ENCODE measurements at places on chromosomes 4 and X.

DNA sequence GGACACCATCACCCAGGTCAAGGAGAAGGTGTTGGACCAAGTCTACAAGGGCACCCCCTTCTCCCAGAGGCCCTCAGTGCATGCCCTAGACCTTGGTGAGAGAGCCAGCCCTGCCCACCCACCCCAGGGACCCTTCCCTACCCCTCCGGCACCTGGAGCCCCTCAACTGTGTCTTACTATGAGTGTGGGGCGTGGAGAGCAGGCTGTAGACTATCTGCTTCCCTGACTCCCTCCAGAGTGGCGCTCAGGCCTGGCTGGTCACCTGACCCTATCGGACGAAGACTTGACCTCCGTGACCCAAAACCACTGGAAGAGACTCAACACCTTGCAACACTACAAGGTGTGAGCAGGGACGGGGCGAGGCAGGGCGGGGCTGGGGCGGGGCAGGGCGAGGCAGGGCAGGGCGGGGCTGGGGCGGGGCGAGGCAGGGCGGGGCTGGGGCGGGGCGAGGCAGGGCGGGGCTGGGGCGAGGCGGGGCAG is 4.7 kb upstream of the SRPK3 start:
- DNase-seq: no peak

GRCh38 chr4:162847945-162848549 is 318.6 kb downstream of the NAF1 start:
- DNase-seq: no peak

DNA sequence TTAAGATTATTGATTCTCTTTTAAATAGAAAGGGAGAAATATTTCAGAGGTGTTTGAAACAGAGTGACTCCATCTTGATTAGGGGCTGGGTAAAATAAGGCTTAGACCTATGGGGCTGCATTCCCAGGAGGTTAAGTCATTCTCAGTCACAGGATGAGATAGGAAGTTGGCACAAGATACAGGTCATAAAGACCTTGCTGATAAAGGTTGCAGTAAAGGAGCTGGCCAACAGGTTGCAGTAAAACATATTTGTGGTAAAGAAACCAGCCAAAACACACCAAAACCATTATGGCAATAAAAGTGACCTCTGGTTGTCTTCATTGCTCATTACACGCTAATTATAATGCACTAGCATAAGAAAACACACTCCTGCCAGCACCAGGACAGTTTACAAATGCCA is 165.0 kb downstream of the SPIN4 start:
- DNase-seq: no peak

DNA sequence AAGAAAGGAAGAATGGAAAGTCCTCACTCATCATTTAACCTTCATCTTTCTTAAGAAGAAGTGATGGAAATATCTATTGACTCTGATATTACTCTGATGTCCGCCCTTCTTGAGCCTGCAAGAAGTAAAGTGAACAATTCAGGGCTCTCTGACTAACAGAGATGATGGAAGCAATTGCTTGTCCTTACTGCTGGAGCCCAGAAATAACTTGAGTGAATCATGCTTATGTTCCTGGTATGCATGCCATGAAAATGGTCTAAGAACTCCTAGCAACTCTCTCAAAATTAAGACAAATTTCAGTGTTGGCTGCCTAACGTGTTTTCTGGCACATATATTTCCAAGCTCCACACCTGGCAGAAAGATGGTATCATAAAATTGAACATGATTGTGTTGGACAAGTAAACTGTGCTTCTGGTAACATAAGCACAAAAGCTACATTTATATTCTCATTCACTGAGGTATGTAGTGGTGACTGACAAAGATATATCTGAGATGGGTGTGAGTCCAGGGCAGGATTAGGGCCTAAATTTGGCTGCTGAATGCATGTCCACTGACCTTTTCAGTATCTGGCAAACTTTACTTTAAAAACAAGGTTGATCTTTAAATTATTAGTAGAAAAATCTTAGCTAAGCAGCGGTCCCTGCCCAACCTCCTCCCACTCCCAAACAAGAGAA is 109.2 kb upstream of the OTUD4 start:
- DNase-seq: no peak

DNA sequence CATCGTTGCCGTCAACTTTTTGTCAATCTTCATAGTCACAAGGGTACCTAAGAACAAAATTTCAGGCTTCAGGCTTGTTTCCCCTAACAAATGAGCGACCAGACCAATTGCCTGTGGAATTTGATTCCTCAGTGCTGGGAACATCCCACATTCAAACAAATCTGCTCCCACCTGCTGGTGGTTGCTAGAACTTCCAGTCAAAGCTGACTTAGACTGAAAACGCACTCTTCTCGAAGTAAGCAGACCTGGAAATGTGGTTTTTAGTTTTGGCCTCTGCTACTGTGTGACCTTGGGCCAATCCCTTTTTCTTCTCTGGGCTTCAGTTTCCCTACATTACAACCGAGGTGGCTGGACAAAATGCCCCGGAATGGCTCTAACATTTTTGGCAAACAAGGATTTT is 1.8 kb upstream of the GABRQ start:
- DNase-seq: no peak

GRCh38 chr4:158111241-158111640 is 61.6 kb downstream of the GASK1B start:
- DNase-seq: no peak

- DNase-seq: peak; percentile 62
Measured at GRCh38 chr4:77052352-77052751, 23.4 kb downstream of the CCNI start.

GRCh38 chr4:168154546-168155277 is 62.4 kb downstream of the ANXA10 start:
- DNase-seq: no peak

DNA sequence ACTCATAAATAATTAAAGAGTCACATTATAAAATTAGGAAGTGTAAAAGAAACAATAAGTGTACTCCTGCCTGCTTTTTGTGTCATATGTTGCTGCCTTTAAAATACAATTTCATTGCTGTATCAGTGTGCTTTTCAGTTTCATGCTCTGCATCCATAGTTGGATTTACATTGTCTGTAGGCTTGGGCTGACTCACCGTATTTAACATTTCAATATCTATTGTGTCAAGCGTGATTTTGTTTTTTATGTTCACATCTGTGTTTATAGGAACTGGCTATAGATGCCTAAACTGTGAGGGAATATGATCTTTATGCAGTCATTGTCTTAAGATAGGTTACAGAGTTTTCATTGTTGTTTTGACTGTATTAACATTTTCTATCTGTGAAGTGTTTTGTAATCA is 18.1 kb downstream of the CCSER1 start:
- DNase-seq: no peak

DNA sequence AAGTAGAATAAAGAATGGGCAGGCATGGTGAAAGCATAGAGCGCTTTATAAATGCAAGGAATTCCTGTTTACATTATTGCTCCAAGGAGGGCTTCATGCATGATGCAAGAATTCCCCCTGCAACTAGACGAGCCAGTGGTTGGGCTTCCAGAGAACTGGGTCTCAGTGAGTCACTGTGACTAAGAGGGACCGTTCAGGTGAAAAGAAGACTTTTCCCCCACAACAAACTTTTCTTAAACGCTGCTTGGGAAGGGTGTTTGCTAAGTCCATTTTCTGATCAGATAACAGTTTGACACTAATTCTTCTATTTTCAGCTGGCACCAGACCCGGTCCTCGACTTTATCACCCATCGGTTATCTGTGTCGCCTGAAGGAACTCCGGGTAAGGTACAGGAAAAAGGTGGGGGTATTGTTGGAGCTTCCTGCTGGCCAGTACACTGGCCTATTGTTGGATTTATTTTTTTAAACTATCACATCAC is 40.1 kb downstream of the LDB2 start:
- no peak for DNase-seq

DNA sequence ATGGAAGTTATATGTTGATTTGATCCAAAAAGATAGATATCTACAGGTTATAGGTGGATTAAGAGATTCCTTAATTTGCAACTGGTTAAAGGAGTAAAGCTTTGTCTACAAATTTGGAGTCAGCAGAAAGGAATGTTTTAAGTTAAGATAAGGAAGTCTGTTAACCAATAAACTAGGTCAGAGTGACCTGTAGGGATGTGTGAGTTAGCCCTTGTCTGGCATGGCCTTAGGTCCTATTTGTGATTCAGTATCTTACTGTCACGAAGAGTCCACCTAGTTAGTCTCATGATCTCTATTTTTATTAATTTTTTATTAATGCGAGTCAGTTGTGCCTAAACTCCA is 230.8 kb downstream of the INPP4B start:
- no peak for DNase-seq

DNA sequence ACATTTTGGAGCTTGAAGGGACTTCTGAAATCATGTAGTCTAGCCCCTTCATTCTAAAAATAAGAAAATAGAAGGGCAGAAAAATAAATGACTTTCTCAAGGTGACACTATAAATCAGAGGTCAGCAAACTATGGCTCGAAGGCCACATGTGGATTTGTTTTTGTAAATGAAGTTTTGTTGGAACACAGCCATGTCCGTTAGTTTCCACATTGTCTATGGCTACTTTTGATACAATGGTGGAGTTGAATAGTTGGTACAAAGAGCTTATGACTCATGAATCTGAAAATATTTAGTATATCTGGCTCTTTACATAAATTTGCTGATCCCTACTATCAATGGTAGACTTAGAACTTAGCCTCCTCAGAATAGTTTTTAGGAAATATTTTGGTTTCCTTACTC is 302.4 kb upstream of the PRPS2 start:
- DNase-seq: no peak

DNA sequence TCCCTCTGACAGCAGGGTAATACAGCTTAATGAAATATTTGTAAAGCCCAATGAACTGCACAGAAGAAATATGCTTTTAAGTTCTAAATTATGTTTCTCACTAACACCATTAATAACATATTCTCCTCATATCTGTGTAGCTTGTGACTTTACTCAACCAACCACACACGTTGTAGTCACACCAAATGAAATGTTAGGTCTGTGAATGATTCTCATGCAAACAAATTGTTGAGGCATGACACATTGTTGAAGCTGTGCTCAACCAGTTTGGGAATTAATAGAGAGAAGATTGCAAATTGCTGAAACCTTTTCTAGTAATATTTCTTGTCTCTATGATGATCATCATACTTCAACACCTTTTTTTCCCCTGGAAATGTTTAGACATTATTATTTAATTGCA is 645.9 kb downstream of the PCDH7 start:
- DNase-seq: no peak

DNA sequence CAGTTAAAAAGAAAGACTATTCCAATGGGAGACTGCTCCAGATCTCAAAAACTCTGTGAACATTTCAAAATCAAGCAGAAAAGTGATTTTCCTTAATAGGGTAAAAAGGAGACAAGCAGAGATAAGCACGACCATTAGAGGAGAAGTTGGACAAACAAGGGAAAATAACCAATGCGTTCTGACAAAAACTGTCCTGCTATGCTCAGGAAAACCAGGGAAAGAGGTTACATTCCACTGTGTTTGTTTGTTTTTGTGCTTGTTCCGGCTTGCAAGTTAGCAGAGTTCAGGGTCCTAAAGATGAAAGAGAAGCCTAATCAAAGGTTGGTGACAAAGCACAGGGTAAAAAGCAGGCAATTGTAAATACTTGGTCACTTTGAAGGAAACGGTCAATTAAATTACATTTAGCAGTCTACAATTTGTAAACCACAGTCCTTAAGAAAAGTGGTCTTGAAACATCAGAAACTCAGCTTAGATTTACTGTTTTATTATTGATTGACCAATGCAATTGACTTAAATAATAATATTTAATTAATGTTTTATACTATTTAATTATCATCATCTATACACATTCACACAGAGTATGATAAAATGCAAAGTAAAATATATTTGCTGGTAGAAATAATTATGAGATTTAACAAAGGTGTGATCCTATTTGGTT is 186.2 kb upstream of the CPXCR1 start:
- no peak for DNase-seq

DNA sequence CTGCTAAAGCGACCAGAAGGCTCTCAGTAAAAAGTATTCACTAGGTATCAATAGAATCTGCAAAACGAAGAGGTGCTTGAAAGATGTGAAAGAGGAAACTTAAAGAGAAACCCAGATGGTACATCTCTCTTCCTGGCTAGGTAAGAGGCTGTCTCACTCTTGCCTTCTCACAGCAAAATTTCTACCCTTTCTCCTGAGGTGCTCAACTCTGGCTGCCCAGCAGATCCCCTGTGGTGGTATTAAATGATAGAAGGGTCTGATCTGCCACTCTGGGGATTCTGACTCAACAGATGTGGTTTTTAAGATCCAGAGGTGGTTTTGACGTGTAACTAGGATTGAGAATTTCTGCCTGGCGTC is 14.9 kb upstream of the TSPAN5 start:
- no peak for DNase-seq

- DNase-seq: no peak
Measured at GRCh38 chr4:71290074-71290473, 48.7 kb upstream of the SLC4A4 start.

DNA sequence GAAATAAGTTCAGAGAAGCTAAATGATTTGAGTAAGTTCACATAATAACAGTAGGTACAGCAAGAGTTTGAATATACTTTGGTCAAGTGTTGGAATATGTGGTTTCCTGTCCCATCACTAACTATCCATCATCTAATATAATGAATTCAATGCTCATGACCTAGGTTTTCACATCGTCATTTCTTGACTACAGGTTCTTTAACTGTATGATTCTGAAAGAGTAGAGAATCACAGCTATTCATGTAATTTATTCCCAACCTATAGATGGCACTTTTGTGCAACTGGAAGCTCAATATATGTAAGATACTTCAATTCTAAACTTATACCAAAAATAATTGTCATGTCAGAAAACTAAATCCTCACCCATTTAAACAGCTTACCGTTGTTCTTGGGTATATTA is 53.1 kb downstream of the TIGD2 start:
- DNase-seq: no peak

- DNase-seq: no peak
Measured at GRCh38 chr4:1592068-1592708, 91.9 kb downstream of the FAM53A start.

DNA sequence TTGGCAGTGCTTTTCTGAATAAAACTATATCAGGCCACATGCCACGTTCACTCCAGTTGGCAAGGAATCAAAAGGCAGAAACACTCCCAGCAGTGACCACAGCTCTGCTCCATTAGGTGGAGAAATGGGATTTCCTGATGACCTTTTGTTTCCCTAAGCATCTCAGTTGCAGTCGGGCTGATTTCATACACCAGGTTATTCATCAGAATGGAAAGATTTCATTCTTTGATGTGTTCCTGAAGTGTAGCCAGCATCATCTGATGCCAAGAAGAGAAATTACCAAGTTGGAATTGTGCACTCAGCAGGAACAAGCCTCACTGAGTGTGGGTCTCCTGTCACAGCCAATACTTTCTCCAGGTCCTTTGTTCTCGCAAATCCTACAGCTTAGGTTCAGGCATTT is 193.7 kb downstream of the SPATA18 start:
- DNase-seq: no peak

GRCh38 chrX:100600758-100601157 is 16.0 kb downstream of the TNMD start:
- DNase-seq: no peak

- no peak for DNase-seq
Measured at GRCh38 chr4:104489731-104490095, 5.0 kb downstream of the CXXC4 start.

GRCh38 chrX:20421275-20421674 is 154.6 kb upstream of the RPS6KA3 start:
- no peak for DNase-seq

Data from CD4-positive, alpha-beta T cell treated with Interleukin-2 at 100 ng/mL for 4 hours (primary cell).